Sciatic nerve (tissue), 2 donors: ENCODE measurements at places on chromosomes 7 and 10. TPM values are rescaled to one million over a fixed set of nuclear protein-coding genes. Genes with fewer than 3 reads are reported as not detected.
A peak's percentile ranks its signal among the peaks of the same experiment; 100 is the strongest.

DNA sequence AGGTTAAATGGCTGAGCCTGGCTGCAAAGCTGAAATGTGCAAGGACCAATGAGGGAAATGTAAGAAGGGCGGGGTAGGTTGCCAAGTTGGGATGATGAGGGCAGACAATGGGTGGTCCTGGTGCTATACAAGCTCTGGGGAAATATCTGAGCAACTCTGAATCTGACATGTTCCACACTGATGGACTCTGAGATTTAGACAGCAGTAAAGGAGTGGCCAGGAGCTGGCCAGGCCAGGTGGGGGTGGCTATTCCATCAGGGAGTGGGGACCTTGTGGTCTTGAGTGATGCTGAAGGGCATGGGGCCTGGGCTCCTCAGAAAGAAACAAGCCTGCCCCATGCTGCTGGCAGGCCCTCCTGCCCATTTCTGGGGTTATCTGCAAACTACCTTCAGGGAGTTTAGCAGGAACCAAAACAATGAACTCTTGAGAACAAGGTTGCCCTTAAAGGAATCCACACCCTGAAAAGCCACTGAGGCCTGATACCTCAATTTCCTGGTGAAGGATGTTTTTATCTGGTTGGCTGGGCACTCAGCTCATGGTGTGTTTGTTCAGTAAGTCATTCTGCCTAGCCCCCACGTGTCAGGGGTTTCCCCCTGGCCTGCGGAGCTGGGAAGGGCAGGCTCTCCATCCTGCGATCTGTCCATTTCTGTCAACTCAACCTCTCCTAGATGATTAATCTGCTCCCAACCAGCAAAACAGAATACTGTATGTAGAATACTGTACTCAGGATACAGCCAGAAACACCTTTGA lies 143.3 kb upstream of the TNS3 start:
- no peak for DNase-seq

- DNase-seq = no peak
These were observed 115.2 kb upstream of the PITRM1 start for GRCh38 chr10:3287572-3288445.

DNA sequence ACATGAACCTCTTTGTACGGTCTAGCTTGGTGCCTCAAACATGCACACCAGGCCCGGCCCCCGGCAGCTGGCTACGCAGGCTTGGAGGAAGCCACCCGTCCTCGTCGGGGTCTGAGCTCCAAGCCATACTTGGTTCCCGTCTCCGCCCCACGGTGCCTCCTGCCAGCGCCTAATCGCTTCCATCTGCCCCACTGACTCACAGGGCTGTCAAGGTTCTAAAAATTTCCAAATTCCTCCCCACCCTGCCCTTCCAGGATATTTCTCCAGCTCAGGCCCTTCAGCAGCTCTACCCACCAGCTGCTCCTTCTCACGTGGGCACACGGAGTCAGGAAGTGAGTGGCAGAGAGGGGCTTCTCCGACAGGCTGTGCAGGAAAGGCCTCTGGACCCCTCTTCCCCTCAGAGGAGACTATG lies 38.8 kb downstream of the TMEM270 start:
- peak; percentile 87 for DNase-seq

Gene LRRC18
- not detected for total RNA-seq

GRCh38 chr7:51082096-51082840 lies 234.3 kb downstream of the COBL start:
- DNase-seq = no peak

GRCh38 chr7:24979470-24979862 lies 512 bp downstream of the OSBPL3 start:
- DNase-seq = peak; percentile 78

DNA sequence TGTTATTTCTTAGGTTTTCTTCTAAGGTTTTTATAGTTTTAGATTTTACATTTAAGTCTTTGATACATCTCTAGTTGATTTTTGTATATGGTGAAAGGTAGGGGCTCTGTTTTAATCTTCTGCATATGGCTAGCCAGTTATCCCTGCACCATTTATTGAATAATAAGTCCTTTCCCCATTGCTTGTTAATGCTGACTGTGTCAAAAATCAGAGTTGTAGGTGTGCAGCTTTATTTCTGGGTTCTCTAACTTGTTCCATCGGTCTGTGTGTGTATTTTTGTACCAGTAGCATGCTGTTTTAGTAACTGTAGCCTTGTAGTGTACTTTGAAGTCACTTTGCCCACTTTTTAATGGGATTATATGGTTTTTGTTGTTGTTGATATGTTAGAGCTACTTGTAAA lies 37.9 kb upstream of the FAM13C start:
- no peak for DNase-seq

DNA sequence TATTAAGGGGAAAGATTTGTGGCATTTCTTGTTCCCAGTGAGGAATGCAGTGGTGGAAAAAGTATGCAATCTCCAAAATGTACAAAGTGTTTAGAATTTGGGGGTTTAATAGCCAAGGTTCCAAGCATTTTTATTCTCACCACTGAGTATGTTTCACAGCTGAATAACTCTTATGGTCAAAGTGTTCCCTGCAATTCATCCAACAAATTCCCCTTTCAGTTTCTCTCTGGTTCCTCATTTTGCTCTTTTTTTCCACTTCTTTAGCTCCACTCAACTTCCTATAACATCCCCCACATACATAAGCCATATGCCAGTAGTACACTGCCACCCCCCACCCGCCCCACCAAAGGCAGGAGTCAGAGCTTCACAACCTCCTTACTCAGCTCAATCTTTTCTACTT lies 4.6 kb downstream of the HECW1 start:
- DNase-seq = no peak

GRCh38 chr7:23696916-23697441 lies 13.0 kb upstream of the STK31 start:
- DNase-seq = no peak

- DNase-seq = no peak
These were observed 106.4 kb upstream of the SDK1 start for GRCh38 chr7:3194501-3195141.

DNA sequence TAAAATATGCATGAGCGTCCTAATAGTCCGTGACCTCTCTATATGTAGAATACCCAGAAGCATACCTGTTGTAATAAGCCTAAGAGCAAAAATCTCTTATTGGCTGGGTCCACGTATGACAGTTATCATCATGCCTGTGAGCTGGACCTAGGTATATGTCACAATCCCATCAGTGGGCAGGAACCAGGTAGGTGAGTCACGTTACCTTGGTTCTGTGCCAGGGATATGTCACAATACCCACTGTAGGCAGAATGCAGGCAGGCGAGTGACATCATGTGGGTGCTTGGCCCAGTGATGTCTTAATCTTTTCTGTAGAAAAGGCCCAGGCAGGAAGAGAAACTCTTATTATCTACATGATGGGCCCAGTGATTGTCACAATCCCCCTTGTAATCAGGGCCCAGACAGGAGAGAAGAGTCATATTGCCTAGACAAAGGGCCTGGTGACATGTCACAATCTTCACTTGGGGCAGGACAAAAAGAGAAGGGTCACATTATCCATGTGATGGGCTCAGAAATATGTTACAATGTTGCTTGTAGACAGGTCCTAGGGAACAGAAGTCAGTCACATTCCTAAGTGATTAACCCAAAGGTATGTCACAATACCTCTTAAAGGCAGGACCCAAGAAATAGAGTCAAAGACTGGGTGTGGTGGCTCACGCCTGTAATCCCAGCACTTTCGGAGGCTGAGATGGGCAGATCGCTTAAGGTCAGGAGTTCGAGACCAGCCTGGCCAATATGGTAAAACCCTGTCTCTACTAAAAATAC lies 12.9 kb upstream of the ZNF736 start:
- no peak for DNase-seq

DNA sequence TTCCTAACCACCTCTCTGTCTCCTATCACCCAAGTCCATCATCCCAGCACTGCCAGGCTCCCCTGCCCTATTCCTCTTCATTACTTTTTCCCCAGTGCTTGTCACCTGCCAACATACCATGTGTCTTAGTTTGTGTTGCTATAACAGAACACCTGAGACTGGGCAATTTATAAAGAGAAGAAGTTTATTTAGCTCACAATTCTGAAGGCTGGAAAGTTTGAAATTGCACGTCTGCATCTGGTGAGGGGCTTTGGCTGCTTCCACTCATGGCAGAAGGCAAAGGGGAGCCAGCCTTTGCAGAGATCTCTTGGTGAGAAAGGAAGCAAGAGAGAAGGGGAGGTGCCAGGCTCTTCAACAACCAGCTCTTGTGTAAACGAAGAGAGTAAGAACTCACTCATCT lies 47.3 kb downstream of the DRGX start:
- DNase-seq = no peak

Gene MINDY3
- 34.5 TPM for total RNA-seq

Gene VPS37D
- total RNA-seq = 4.5 TPM

Gene CSGALNACT2
- total RNA-seq = 31.5 TPM

Gene CYP2C19
- not detected for total RNA-seq

GRCh38 chr7:29587195-29587808 lies 23.7 kb downstream of the PRR15 start:
- DNase-seq = no peak

- DNase-seq = no peak
These were observed 35.3 kb upstream of the ADD3 start for GRCh38 chr10:109972372-109973001.
